ENCODE measurements at places on chromosomes 16 and 17.

DNA sequence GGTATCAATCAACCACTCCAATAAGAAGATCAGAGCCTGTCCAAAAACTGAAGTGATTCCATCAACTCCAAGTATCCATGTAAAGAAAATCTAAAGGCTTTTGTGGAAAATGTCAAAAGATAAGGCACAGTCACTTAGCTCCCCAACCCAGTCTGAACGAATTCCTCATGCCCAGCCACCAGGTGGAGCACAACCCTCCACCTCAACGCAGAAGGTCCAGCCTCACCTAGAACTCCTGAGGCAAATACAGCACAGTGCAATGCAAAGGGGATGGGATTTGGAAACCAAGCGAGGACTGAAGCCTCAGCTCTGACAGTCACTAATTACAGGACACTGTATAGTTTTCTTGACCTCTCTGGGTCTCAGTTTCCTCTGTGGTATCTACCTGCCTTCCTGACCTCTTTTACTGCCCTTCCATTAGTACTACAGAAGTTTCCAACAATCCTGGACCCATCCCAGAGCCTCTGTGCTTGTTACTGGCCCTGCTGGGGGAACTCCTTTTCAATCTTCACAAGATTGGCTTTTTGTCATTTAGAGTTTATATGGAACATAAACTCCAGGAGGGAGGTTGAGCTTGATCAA lies 2.0 kb downstream of the NCBP3 start:
- DNase-seq = peak; percentile 51

DNA sequence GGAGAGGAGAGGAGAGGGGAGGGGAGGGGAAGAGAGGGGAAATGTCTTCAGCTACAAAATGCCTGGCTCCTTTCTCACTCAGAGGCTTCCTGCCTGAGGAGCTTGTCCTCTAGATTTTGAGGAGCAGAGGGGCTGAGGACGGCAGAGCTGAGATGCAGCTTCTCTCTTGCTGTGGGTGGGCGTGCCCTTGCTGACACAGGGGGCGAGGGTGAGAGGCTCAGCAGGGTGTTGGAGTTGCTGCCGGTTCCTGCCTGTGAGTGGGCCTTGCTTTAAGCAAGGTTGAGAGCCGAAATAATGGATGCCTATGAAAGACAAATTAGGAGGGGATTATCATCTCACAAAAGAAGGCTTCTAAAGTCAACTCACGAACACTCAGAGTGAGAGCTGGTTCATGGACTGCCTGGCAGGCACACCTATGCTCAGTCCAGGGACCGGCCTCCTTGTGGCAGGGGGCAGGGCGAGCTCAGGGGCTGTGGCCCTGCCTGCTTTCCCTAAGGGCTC lies 215.6 kb downstream of the MSI2 start:
- DNase-seq = no peak

- no peak for DNase-seq
Observed at GRCh38 chr16:2500430-2500917, 13.3 kb upstream of the ATP6V0C start.

- DNase-seq = no peak
Observed at GRCh38 chr16:23566724-23567123, 9.2 kb downstream of the UBFD1 start.

Data from hepatic stellate cell (primary cell).